T-cell (primary cell): ENCODE measurements at places on chromosomes 4 and X. TPM values are rescaled to one million over a fixed set of nuclear protein-coding genes. Genes with fewer than 3 reads are reported as not detected.

SERPINA7 gene
- total RNA-seq: not detected

FOXR2 gene
- not detected for total RNA-seq

MCF2 gene
- 0.92 TPM for total RNA-seq

OGT gene
- total RNA-seq: 460 TPM

XG gene
- 1.5 TPM for total RNA-seq
